Psoas muscle (tissue), 8 donors: ENCODE measurements at places on chromosomes 6 and 20. TPM values are rescaled to one million over a fixed set of nuclear protein-coding genes. Genes with fewer than 3 reads are reported as not detected.

The TMEM170B gene
- total RNA-seq, result 20.0 TPM

The CST1 gene
- not detected for total RNA-seq

The REM1 gene
- 2.0 TPM for total RNA-seq

The PTCRA gene
- total RNA-seq, result not detected

The ARFGEF3 gene
- total RNA-seq, result 18.4 TPM

The GUCA1A gene
- not detected for total RNA-seq

The OR12D3 gene
- not detected for total RNA-seq

The SCRT2 gene
- not detected for total RNA-seq

The ECT2L gene
- not detected for total RNA-seq

The OVOL2 gene
- total RNA-seq, result not detected

The PRRT1 gene
- 0.15 TPM for total RNA-seq

The SNHG17 gene
- 26.0 TPM for total RNA-seq

The DTNBP1 gene
- 16.6 TPM for total RNA-seq

The UST gene
- 1.2 TPM for total RNA-seq

The VGLL2 gene
- total RNA-seq, result 70.9 TPM

The TTBK1 gene
- not detected for total RNA-seq

The PKIB gene
- total RNA-seq, result 0.59 TPM

The POM121L2 gene
- total RNA-seq, result not detected

The RRAGD gene
- total RNA-seq, result 126 TPM

The RIPOR3 gene
- 3.1 TPM for total RNA-seq

The TREM1 gene
- 3.0 TPM for total RNA-seq

The APOM gene
- total RNA-seq, result 3.0 TPM

The WFDC2 gene
- total RNA-seq, result not detected

The MYMX gene
- total RNA-seq, result 0.54 TPM

The RBPJL gene
- 0.22 TPM for total RNA-seq

The TRIM10 gene
- total RNA-seq, result not detected

The SLC26A8 gene
- 0.15 TPM for total RNA-seq

The WTAP gene
- 102 TPM for total RNA-seq

The FAXC gene
- not detected for total RNA-seq

The LBP gene
- 167 TPM for total RNA-seq

The HSPA1L gene
- 2.5 TPM for total RNA-seq

The DLL1 gene
- 4.7 TPM for total RNA-seq

The SNAP91 gene
- total RNA-seq, result not detected

The OR2H1 gene
- not detected for total RNA-seq

The C4A gene
- total RNA-seq, result 5.6 TPM

The MLIP gene
- total RNA-seq, result 172 TPM

The TMEM200A gene
- 0.24 TPM for total RNA-seq

The TRMT11 gene
- 7.9 TPM for total RNA-seq

The MTFR2 gene
- total RNA-seq, result 0.95 TPM

The CPNE5 gene
- 1.0 TPM for total RNA-seq

The RSPO4 gene
- total RNA-seq, result not detected

The SLC22A16 gene
- total RNA-seq, result not detected

The CNBD2 gene
- total RNA-seq, result 8.4 TPM

The RBBP8NL gene
- not detected for total RNA-seq

The GSTA4 gene
- total RNA-seq, result 14.1 TPM

The SLC22A2 gene
- 0.49 TPM for total RNA-seq

The HLA-F gene
- 25.6 TPM for total RNA-seq

The TMC2 gene
- total RNA-seq, result 0.12 TPM

The CCDC28A gene
- 5.3 TPM for total RNA-seq

The SPDEF gene
- not detected for total RNA-seq

The ACAT2 gene
- total RNA-seq, result 3.0 TPM

The RIMS4 gene
- 0.73 TPM for total RNA-seq

The ECHDC1 gene
- 29.9 TPM for total RNA-seq

The SLC17A1 gene
- total RNA-seq, result not detected

The GPSM3 gene
- 1.7 TPM for total RNA-seq

The GGTLC1 gene
- not detected for total RNA-seq

The RAB32 gene
- 3.8 TPM for total RNA-seq

The PRSS35 gene
- not detected for total RNA-seq
